Fibroblast of gingiva (primary cell): ENCODE measurements at places on chromosomes 2 and 18.

- DNase-seq = no peak
These were observed 243.9 kb upstream of the TANK start for GRCh38 chr2:160916300-160916699.

DNA sequence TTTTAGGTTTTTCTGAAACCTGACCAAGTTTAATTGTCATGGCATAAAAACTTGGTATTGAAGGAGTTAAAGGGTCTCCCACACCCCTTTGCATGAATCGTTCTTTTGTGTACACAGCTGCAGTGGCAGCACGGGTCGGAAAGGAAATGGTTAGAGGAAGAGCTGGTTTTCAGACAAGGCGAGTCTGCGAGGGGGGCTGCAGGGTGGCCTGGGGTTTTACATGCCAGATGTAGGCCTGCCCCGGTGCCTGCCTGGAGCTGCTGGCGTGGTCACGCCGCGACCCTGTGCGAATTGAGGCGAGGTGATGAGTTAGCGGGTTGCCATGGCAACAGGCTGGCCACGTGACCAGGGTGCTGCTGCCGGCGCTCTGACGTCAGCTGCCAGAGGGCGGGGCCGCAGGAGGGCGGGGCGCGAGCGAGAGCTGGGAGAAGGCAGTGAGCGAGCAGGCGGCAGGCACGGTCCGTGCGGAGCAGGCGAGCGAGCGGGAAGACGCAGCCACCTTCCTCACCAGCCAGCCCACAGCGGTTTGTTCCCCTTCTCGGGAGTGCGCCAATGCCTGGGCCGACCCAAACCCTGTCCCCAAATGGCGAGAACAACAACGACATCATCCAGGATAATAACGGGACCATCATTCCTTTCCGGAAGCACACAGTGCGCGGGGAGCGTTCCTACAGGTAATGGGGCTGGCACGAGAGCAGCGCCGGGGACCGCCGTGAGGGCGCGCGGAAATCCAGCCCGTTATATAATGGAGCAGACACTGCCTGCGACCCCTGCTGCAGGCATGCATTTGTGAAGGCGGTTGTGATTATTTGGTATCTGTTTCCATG, at the start of gene MAPRE2:
MAPRE2 (plus strand) TSS at position 426 of the 827 bp plus-strand sequence; CDS start at position 553, 127 bp downstream.
- DNase-seq = peak; percentile 98

DNA sequence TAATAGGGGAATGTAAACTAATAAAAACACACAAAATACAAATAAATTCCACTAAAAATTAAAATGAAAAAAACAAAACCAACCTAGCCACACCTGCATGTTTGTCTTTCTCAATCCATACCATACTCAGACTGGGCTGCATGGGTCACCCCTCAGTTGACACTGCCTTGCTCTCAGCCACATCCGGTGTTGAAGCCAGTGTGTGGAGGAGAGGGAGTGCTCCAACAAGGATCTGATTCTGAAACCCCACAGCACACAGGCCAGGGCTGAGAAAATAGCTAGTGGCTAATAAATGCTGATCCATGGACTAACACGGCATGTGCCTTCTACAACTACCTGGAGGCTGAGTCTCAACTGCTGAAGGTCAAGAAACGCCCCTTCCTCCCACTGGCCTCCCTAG, 13.7 kb downstream of the RND3 start:
- DNase-seq = no peak

DNA sequence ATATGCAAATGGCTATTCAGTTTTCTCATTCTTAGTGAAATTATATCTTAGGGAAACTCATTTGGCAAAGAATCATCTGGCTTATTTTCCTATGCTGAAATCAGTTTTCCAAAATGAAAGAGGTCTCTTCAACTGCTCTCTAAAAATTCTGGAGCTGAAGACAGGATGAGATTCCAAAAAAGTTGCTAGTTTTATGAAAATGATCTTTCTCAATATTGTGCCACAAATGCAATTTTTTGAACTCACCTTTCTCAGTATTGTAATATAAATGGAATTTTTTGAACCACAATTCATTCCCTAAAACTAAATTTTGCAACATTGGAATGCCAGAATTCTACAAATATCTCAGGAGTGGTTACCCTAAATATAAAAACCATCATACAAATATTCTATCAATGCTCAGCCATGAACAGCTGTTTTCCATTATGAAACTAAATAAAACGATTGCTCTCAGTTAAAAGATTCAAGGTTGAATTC, 147.7 kb upstream of the PKDCC start:
- no peak for DNase-seq

DNA sequence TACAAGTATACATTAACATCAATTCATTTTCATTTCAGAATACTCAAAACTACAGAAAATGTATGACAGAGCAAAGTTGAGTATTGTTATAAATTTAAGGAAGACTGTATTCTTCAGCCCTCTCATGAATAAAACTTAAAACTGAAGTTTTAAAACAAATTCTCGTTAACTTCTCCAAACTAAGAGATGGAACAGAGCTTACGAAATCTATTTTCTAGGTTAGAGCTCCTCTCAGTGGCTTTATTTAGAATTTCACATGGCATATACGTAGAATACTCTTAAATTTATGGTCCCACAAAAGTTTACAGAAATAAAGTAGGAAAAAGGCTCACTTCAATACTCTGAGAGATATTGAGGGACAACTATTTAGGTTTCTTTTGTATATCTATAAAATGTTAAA, 612.1 kb downstream of the KCNJ3 start:
- no peak for DNase-seq

- no peak for DNase-seq
These were observed 52.2 kb downstream of the C1QL2 start for GRCh38 chr2:119106301-119106897.

DNA sequence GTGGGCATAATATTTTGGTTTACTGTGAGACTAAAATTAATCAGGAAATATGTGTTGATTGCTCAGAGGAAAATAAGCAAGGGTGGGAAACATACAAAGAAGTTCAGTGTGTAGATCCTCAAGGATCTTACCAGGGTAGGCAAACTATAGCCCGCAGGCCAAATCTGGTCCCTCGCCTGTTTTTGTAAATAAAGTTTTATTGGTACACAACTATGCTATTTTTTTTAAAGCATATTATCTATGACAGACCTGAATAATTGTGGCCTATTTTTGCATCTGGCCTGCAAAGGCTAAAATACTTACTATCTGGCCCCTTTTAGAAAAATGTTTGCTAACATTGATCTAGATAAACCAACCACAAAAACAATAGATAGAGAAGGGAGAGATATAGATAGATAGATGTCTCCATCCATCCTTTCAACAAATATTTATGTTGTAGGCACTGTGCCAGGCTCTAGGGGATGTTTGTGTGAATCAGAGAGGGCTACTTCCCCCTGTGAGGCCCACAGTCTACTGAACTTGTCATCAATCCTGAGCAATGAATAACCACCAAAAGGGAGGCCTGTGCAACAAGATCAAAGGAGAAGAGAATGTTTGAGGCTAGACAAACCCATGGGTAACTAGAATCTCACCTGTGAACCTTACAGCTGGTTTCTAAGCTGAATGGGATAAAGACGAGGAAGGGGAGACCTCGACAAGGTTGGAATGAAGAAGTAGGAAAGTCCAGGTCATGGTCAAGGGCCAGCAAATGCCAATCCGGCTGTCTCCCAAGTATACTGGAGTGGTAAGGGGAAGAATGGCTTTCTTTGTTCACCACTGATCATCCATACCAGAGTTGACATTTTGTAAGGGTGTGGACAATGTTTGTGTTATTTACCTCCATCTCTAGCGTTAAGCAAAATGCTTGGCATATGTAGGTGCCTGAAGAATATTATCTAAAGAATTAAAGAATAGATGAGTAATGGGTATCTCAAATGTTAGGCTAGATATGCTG, 23.6 kb downstream of the ALPK2 start:
- DNase-seq = no peak
